Spinal cord (tissue), 10 donors: ENCODE measurements at places on chromosomes 6 and 20.

GRCh38 chr6:153096031-153096430, 35.1 kb downstream of the RGS17 start:
- no peak for DNase-seq

DNA sequence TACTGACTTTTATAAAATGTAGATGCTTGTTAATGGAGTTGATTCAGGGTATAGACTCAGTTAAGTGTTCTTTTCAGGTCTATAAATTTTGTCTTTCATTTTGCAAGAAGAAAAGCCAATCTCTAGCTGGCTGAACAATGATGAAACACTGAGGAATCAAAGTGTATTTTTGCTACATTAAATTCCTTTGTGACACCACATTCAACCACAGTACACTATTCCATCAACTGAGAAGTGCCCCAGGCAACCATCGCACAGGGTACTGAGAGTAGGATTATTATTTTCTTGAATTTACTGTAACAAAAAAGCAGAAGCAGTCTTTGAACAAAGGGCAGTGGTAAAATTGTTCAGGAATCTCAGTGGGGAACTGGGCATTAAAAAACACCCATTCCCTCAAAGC, 83.6 kb downstream of the PREP start:
- DNase-seq: peak; percentile 56

- DNase-seq: no peak
These were observed 86.9 kb downstream of the TCP11 start for GRCh38 chr6:35054106-35054742.

GRCh38 chr6:98136333-98136732, 698.0 kb upstream of the POU3F2 start:
- DNase-seq: no peak

DNA sequence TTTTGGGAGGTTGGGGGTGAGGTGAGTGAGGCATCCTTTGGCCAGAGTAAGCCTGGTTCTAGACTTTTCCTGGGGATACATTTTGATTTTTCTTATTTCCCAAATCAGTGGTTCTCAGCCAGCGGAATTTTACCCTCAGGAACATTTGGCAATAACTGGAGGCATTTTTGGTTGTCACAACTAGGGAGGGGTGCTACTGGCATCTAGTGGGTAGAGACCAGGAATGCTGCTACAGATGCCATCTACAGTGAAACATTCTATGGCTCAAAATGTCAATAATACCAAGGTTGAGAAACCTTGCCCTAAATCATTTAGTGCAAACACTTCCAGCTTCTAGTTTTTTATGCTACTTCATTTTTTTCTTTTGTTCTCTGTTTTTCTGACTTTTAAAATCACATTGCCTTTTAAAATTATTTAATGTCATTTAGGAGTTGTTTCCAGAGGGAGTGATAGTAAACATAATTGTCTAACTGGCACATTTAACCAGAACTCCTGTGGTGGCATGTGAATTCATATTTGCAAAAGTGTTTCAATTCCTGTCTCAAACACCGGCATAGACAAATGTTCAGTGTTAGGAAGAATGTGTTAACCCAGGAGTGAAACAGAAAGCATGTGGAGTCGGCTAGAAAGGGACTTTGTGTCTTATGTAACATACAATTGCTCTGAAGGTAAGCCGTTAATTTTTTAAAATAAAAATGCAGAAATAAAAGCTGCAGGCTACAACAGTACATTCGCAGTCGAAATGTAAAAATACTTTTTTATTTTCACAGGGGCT, 59.0 kb downstream of the QRSL1 start:
- no peak for DNase-seq

DNA sequence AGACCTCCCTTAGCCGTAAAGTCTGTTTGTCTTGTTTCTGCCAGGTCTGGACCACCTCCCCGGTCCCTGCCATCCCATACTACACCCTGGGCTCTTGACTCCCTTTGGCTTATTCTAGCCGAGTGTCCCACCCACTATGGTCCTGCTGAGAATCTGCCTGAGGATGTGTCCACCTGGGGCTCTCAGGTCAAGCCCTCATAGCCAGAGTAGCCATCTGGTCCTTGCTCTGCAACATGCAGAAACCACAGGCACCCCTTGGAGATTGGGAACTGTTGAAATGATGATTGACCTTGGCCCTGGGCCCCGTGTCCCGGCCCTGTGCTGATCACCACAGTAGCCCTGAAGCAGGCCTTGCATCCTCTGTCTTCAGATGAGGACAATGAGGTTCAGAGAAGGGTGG, 44.0 kb downstream of the VSTM2L start:
- no peak for DNase-seq

DNA sequence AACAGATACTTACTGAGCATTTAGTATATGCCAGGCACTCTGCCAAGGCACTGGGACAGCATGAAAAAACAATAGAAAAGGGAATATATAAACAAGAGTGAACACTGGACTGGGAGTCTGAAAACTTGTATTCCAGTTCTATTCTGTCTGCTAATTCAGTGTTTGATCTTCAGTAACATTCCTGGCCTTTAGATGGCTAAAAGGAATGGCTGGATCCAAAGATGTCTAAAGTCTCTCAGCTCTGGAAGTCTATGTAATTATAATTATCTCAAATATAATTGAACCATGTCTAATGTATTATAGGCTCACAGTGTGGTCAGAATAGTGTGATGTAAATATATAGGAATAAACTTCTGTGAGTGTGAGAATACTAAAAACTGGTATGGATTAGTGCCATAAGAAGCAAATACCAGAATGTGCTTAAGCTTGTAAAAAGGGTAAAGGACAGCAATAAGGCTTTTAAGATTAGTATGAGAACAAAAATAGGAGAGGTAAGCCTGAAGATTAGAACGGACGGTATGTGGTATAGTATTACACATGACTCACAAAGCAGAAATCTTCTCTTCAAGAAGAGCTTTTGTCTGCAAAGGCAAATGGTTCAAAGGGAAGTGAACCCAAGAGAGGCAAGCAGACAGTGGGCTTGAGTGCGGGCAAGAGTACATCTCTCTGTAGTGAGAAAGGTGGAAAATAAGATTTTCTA, 68.5 kb downstream of the TMEM200A start:
- no peak for DNase-seq

DNA sequence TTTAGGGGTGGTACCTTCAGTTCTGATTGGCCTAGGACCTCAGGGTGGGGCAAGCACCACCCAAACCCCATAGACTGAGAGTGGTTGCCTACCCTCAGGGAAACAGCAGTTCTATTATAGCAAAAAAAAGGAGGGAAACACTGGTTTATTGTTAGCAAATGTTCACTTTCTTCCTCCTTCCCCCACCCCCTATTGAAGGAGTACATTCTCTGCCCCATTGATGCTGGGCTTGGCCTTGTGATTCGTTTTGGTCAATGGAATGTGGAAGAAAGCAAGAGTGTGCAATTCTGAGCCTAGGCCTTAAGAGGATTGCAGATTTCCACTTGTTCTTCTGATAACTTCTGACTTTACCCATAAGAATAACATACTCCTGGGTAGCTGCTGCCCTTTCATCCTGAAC, 255.8 kb downstream of the NFATC2 start:
- DNase-seq: no peak

GRCh38 chr6:26195924-26196845, 109.0 kb downstream of the HFE start:
- DNase-seq: peak; percentile 36

DNA sequence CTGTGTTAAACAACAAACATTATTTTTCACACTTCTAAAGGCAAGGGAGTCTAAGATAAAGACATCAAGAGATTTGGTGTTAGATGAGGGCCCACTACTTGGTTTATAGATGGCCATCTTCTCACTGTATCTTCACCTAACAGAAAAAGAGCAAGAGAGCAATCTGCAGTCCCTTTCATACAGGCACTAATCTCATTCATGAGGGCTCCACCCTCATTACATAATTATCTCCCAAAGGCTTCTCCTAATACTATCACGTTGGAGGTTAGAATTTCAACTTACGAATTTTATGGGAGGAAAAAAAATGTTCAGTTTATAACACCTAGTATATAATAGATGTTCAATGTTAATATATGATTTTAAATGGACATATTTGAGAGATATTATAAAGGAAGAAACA, 45.6 kb downstream of the HDAC2 start:
- DNase-seq: no peak

DNA sequence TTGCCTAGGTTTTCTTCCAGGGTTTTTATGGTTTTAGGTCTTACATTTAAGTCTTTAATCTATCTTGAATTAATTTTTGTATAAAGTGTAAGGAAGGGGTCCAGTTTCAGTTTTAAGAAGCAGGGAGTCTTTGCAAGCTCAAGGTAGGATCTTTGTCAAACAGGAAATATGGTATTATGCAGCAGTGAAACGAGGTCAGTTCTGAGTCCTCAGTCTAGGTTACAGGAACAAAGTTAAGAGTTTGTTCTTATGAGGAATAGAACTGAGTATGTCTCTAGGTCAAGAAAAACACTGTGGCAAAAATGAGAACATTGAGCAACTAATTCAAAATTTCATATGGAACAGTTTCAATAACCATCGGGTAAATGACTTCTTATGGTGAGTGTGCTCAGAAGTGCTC, 63.6 kb downstream of the GCLC start:
- no peak for DNase-seq

DNA sequence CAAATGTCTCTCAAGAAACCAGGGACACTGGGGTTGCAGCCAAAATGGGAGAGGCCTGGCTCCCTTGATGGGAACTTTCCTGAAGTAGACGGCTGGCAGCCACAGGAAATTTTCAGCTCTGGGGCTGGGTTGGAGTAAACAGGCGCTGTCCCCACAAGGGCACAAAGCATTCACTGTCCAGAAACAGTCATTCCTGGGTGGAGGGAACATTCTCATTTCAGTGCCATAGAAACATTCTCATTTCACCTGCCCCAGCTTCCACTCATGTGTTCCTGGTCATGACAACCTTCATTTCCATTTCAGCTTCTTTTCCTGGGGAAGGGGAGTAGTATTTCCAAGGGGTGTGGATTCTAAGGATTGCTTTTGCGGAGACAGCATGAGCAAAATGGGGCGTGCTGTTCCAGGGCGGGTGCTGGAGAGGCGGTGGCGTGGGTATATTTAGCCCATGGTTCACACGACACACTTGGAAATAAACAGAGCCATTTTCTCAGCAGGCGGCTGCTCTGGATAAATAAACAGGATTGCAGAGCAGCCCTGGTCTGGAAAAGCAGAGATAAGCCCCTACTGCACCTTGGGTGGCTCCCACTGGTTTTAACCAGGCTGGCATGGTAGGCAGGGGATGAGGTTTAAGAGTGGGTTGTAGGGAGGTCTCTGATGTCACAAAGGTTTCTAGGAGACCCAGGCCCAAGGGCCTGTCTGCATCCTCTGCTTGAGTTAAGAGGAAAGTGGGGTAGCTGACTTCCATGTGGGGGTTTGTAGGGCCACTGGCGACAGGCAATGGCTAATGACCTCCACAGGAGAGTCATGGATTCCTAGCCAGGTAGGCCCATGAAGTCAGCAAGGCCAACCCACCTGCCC, 32.9 kb downstream of the COX4I2 start:
- no peak for DNase-seq

GRCh38 chr6:17258749-17259148, 22.4 kb upstream of the RBM24 start:
- no peak for DNase-seq

- DNase-seq: no peak
These were observed 38.1 kb downstream of the BICRAL start for GRCh38 chr6:42819803-42820511.

DNA sequence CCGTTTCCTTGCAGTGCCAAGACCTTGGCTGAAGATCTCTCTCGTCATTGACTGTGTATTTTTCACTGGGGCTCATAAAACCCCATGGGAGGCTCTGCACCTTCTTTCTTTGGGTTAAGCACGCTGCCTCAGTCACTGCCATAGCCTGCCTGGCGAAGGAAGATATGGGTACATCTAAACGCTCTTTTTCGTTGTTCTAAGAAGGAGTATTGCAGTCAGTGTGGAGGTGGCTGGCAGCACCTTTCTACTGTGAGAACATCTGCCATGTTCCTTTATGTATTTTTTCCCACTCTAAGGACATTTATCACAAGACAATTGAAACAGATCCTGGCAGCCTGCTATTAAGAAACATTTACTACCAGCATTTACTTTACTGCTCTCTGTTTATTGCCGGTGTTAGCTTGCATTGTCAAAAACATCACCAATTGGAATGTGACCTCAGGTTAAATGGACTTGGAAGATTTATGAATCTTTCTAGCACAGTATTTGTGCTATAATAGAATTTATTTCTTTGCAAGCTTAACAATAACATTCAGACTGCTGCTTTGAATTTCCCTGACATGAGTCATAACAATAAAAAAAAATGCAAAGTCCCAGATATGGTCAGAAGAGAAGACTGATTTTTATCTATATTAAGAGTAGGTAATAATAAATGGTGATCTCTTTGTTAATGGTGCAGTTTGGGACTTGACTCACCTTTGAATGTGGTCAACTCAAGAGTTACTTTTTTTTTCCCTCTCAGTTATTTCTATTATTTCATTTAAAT, 62.2 kb upstream of the CLDN20 start:
- peak; percentile 52 for DNase-seq

DNA sequence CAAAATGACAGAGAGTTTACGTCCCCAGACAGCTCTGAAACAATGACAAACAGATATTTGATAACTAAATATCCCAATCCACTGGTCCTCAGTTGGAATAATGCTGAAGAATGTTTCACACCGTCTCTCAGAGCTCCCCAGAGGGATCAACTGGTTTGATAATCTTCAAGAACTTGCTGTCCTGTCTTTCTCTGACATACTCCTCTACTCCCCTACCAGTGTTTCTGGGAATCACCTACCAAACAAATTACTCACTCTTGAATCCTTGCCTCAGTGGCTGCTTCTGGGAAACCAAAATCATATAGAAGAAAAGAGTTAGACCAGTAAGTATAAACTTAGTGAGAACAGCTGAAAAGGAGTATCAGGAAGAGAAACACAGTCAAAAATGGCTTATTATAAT, 469.7 kb upstream of the JAG1 start:
- DNase-seq: no peak

DNA sequence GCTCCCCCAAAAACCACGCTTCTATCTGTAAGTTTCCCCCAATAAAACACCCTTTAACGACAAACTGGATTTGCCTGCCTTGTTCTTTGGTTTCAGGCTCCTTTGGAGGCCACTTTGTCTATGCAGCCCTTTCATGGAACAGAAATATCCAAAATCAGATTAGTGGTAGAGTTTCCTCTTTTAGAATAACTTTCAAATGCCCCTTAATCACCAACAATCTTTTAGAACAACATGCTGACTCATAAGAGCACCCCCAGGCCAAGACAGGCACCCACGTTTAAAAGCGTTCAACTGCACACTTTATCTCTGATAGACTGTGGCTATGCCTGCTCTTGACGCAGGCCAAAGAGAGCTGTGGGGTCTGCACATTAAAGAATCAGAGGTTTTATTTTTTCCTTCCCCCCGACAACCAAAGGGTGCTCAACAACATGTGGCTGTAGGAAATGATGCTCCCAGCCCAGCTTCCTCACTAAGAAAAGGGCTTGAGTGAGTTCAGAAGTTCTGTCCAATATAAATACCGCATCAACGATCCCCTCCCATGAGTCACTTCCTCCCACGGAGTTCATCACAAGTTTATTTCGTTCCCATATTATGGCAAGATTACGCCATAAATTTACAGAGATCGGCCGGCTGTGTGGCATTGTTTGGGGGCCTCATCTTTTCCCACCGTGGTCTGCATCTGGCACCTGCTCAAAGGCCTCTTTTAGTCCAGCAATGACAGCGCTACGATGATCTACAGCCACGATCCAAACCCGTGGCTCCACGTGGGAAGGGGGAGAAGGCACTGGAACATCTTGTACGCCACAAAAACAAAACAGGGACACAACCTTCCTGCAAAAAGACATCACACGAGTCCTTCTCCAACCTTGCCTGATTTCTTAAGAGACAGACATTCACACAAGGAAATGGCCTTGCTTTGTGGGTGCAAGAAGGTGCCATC, 88.8 kb upstream of the NFATC2 start:
- no peak for DNase-seq

- no peak for DNase-seq
These were observed 535.0 kb downstream of the RFPL4B start for GRCh38 chr6:112881828-112882780.
